WTC11 (cell line): ENCODE measurements at places on chromosomes 3 and 15.

DNA sequence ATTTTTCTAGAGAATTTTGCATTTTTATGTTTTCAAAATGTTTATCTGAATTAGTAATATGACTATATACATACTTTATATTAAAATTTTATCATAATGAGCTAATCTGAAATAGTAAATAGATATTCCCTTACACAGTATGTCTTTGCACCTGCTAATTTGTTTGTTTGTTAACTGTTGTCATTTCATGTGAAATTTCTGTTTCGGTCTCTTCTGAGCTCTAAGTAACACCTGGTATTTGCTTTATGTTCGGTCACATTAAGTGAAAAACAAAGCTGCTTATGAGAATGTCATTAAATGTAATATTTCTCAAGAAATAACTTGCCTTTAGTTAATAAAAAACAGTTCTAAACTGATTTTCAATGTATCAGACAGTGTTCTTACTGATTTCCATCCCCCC, 61.1 kb downstream of the FNDC3B start:
- DNase-seq: no peak

- DNase-seq: no peak
Measured at GRCh38 chr3:128412180-128413002, 54.3 kb downstream of the DNAJB8 start.

DNA sequence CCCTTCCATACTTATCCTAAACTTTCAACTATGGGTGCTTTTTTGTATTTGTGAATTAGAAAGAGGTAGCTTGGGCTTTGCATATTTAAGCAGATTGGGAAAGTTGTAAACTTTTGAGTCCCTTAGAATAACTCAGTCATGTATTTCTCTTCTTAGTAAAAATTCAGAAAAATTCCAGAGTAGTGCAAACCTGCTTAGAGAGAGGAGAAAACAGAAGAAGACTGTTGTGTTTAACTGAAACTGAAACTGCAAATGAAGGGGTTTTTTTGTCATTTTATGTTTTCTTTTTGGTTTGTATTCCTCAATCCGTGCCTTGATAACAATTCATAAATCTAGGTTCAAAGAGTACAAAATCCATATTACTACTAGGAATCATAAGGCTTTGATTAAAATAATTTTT, 31.3 kb downstream of the CD200 start:
- no peak for DNase-seq

DNA sequence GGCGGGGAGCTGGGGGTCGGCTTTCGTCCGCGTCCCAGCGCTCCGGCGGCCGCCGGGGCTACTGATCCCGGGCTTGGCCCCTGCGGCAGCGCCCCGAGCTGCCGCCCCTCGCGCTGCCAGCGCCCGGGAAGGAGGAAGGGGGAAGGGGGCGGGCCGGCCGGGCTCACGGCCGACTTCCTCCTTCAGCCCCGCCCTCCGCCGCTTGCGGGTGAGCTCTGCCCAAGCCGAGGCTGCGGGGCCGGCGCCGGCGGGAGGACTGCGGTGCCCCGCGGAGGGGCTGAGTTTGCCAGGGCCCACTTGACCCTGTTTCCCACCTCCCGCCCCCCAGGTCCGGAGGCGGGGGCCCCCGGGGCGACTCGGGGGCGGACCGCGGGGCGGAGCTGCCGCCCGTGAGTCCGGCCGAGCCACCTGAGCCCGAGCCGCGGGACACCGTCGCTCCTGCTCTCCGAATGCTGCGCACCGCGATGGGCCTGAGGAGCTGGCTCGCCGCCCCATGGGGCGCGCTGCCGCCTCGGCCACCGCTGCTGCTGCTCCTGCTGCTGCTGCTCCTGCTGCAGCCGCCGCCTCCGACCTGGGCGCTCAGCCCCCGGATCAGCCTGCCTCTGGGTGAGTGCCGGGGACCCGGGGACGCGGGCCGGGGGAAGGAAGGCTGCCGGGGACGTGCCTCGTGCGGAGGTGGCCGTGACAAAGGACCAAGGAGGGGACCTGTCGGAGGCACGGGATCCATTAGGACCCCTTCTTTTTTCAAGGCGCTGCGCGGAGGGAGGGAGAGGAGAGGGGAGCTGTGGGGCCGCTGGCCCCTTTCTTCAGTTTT, at the start of gene SEMA4B:
Gene SEMA4B, plus strand, starts transcription at position 201 of the 814 bp plus-strand sequence. Its CDS starts 249 bp downstream, at position 450.
- peak; percentile 83 for DNase-seq

GRCh38 chr3:174308736-174309135, 550.4 kb upstream of the NAALADL2 start:
- no peak for DNase-seq

- no peak for DNase-seq
Measured at GRCh38 chr3:61723038-61723437, 161.7 kb downstream of the PTPRG start.

- no peak for DNase-seq
Measured at GRCh38 chr3:195238586-195239118, 32.3 kb downstream of the XXYLT1 start.

GRCh38 chr15:69725275-69725674, 272.7 kb downstream of the RPLP1 start:
- no peak for DNase-seq

GRCh38 chr3:112745567-112746248, 101.0 kb downstream of the CD200R1L start:
- no peak for DNase-seq
